DMS53 (cell line): ENCODE measurements at places on chromosomes 4 and X.

DNA sequence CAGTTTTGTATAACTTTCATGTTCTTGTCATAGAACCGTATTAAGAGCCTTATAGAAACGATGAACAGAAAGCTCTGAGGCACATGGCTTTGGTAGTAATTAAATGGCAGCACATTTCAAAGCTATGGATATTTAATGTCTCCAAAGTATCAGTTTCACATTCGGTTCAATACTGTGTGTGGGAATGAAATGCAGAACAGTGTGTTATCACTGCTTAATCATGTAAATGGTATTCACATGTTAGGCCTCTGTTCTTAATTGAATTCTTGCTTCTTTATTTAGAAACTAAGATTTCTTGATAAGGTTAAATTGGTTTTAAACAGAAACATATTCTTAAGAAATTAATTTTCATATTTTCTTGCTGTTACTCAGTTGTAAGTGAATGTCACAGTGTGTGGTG lies 701.0 kb upstream of the PITX2 start:
- DNase-seq, result no peak

DNA sequence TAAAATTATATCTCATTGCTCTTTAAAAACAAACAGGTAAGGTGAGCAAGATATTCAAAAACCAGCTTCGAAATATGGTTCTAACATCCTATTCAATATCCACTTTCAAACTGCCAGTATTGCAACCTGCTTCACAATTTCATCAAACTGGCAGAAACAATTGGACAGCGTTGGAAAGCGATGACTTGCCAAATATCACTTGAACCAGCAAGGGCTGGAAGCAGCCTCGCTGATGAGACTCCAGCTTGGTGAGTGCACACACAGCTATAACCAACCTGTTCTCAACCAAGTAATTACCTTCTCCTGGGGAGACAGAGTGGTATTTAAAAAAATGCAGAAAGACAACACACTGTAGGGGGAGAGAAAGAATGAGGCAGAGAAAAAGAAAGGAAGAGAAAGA lies 155.8 kb upstream of the RAI2 start:
- no peak for DNase-seq

DNA sequence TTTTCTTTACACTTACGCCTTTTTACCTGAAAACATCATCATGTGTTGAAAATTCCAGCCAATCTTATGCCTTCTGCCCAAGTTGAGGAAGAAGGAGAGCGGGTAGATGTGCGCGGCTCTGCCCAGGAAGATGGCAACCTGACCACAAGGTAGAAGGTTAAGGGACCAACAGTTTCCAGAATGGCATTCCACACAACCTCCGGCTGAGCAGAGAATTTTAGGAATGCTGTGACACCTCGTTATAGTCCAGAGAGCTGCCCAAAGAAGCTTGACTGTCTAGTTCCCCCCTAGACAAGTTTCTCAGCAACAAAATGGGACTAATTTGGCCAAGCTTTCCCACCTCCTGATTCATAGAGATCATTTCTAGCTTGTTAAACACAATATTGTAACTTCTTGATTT lies 75.1 kb downstream of the CHST7 start:
- DNase-seq, result no peak

DNA sequence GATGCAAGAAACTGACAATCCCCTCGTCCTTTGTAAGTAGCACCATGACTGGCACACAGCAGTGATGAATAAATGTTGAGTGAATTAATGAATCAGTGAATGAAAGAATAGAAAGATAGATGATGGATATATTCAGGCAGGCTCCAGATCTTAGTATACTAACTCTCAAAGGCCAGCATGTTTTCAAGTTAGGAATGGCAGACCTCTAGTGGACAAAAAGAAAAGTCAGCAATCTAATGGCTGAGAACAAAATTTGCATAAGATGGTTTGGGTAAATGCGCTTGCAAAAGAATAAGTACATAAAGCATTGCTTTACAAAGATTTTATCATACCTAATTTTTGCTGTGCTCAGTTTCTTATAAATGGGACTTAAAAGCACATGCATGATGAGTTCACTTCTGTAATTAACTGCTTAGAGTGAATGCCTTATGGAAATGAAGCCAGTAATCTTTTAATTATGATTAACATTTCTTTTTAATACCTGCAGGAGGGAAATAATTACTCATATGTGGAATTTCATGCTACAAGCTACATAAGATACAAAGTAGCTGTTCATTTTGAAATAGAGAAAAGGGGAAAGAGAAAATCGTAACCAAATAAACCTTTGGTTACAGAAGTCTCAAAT lies 126.9 kb upstream of the GPRIN3 start:
- DNase-seq, result peak; percentile 59

GRCh38 chr4:123096038-123096437 lies 173.6 kb upstream of the NUDT6 start:
- DNase-seq, result peak; percentile 22

DNA sequence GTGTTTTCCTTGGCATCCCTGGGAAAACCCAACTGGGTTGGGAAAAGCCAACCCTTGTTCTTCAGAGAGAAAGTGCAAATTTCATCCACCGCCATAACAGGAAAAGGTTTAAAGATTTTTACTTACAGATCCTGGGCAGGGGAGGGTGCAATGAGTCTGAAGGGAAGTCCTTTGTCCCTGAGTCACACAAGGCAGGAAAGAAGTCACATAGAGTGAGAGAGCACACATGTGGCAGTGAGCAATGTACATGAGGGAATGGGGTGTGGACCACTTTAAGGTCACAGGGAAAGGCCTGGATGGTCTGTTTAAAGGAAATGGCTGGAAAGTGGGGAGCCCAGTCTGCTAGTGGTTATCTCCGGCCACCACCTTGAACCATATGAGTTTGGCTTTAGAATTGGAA lies 248.9 kb downstream of the HS3ST1 start:
- no peak for DNase-seq
